ENCODE measurements at places on chromosomes 4 and X. TPM values are rescaled to one million over a fixed set of nuclear protein-coding genes. Genes with fewer than 3 reads are reported as not detected.
A peak's percentile ranks its signal among the peaks of the same experiment; 100 is the strongest.

The DDX53 gene
- not detected for total RNA-seq

The PHEX gene
- 0.25 TPM for total RNA-seq

The REPS2 gene
- 36.3 TPM for total RNA-seq

GRCh38 chr4:146478009-146478408 lies 43.7 kb downstream of the SLC10A7 start:
- no peaks in the 10 kb centered on the region for H3K36me3 ChIP-seq
- no peak overlapping the region for H3K27ac ChIP-seq
- DNase-seq: no peak
- no peaks in the 10 kb centered on the region for H3K4me1 ChIP-seq
- no peaks in the 10 kb centered on the region for H3K27me3 ChIP-seq
- H3K4me3 ChIP-seq: no peak overlapping the region

- no peaks in the 10 kb centered on the region for H3K36me3 ChIP-seq
- DNase-seq: no peak
- no peak overlapping the region for H3K27ac ChIP-seq
- H3K4me3 ChIP-seq: no peak overlapping the region
- no peaks in the 10 kb centered on the region for H3K4me1 ChIP-seq
- H3K27me3 ChIP-seq: no peaks in the 10 kb centered on the region
Observed at GRCh38 chr4:180558427-180558826, 1684.8 kb upstream of the TENM3 start.

- H3K27ac ChIP-seq: no peak overlapping the region
- no peaks in the 10 kb centered on the region for H3K27me3 ChIP-seq
- H3K4me3 ChIP-seq: no peak overlapping the region
- H3K4me1 ChIP-seq: no peaks in the 10 kb centered on the region
- H3K36me3 ChIP-seq: no peaks in the 10 kb centered on the region
- DNase-seq: peak; percentile 24
Observed at GRCh38 chr4:154425514-154425913, 66.1 kb downstream of the DCHS2 start.

- peak; percentile 41 for DNase-seq
- no peaks in the 10 kb centered on the region for H3K36me3 ChIP-seq
- H3K4me1 ChIP-seq: peaks cover 3% of the 10 kb centered on the region
- H3K27me3 ChIP-seq: no peaks in the 10 kb centered on the region
Observed at GRCh38 chr4:186844059-186844681, 120.5 kb upstream of the FAT1 start.

- DNase-seq: no peak
- H3K4me3 ChIP-seq: no peak overlapping the region
- no peaks in the 10 kb centered on the region for H3K27me3 ChIP-seq
Observed at GRCh38 chr4:73508651-73509050, 27.1 kb downstream of the AFM start.

DNA sequence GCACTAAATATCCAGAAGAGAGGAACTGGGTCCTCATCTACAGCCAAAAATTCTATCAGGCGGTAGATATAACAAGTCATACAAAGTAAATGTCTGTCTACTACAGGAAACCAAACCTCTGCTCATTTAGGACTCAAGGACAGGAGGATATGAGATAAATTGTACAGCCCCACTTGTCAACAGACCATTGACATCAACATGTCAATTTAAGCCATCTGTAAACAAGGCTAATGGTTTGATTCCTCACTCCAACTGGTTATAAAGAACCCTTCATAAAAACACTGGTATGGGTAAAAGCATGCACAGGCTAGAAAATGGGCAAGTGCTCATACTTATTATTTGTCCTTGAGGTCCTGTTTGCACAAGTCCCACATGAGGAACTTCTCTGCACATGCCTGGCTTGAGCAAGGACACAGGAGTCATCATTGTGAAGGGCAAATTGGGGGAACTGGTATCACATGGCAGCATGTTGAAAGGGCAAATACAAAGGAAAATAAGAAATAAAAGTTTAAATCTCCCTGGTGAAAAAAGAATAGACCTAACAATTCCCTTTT lies 13.2 kb downstream of the RTL8B start:
- no peak for DNase-seq
- H3K27ac ChIP-seq: no peak overlapping the region
- no peaks in the 10 kb centered on the region for H3K36me3 ChIP-seq
- no peak overlapping the region for H3K4me3 ChIP-seq
- H3K4me1 ChIP-seq: no peaks in the 10 kb centered on the region

DNA sequence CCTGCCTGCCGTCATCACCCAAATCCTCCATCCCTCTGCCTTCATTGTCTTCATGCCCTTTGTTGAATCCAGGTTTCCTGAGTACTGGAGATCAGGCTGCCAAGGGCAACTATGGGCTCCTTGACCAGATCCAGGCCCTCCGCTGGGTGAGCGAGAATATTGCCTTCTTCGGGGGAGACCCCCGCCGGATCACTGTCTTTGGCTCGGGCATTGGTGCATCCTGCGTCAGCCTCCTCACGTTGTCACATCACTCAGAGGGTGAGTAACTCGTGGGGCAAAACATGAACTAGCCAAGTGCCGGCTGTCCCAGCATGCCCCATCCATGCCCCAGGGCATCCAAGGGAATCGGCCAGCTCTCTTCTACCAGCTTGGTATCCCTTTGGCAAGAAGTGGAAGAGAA lies 19.4 kb downstream of the NLGN3 start:
- no peaks in the 10 kb centered on the region for H3K4me1 ChIP-seq
- no peaks in the 10 kb centered on the region for H3K27me3 ChIP-seq
- H3K4me3 ChIP-seq: no peak overlapping the region
- H3K36me3 ChIP-seq: no peaks in the 10 kb centered on the region

DNA sequence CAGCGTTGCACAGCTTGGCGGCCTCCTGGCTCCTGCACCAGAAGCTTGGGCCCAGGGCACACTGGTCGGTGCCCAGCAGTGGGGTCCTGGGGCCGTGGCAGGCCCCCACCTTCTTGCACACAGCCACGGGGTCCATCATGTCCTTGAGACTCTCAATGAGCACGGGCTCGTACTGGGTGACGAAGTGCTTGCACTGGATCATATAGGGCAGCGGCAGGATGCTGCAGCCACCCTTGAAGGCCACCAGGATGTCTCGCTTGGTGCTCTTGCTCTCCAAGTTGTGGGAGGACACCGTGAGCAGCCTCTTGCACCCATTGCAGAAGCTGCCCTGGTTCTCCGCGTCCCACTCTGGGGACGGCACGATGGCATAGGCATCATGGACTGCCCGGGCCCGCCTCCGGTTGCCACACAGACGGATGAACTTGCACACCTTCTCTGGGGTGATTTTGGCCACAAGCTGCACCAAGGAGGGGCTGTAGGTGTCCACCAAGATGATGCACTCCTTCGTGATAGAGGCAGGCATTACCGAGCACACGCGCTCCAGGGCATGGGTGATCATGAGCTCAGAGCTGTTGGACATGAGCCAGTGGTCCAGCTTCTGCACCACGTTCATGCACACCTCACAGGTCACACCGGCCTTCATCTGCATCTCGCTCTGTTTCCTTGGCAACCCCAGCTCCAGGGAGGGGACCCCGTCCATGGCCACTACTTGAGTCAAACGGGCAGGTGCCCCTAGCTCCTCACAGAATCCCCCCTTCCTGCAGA lies 1.2 kb downstream of the PSAPL1 start:
- no peaks in the 10 kb centered on the region for H3K36me3 ChIP-seq
- no peaks in the 10 kb centered on the region for H3K4me1 ChIP-seq
- H3K27me3 ChIP-seq: no peaks in the 10 kb centered on the region
- no peak overlapping the region for H3K4me3 ChIP-seq

- DNase-seq: peak; percentile 85
- no peaks in the 10 kb centered on the region for H3K36me3 ChIP-seq
- no peak overlapping the region for H3K27ac ChIP-seq
- peak overlapping the region; percentile 28 for H3K4me3 ChIP-seq
Observed at GRCh38 chrX:11787564-11787963, 29.5 kb downstream of the MSL3 start.

GRCh38 chr4:146308951-146309350 lies 94.6 kb downstream of the REELD1 start:
- no peak overlapping the region for H3K4me3 ChIP-seq
- no peak overlapping the region for H3K27ac ChIP-seq
- no peaks in the 10 kb centered on the region for H3K27me3 ChIP-seq
- no peak for DNase-seq
- no peaks in the 10 kb centered on the region for H3K4me1 ChIP-seq

- H3K27me3 ChIP-seq: no peaks in the 10 kb centered on the region
- no peaks in the 10 kb centered on the region for H3K36me3 ChIP-seq
- no peaks in the 10 kb centered on the region for H3K4me1 ChIP-seq
- no peak overlapping the region for H3K27ac ChIP-seq
- DNase-seq: no peak
Observed at GRCh38 chrX:134294548-134294947, 57.6 kb downstream of the CCDC160 start.

DNA sequence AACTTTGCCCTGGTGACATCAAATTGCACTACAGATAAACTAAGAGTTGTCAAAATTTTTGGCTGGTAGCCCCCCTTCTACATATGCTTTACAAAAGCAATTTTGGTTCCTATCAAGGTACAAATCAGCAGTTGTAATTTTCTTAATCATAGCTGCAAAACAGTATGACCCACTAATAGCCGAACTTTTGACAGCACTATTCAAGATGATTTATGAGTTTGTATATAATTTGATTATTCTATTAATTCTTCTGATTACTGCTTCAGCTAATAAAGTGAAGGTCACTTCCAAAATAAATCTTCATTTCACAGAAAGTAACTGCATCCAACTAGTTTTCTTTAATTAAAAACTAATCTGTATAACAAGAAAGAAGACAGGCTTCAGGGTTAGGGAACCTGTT lies 119.6 kb downstream of the CHM start:
- no peaks in the 10 kb centered on the region for H3K36me3 ChIP-seq
- H3K27me3 ChIP-seq: no peaks in the 10 kb centered on the region
- H3K4me3 ChIP-seq: no peak overlapping the region
- no peak for DNase-seq
- no peak overlapping the region for H3K27ac ChIP-seq

- no peak overlapping the region for H3K27ac ChIP-seq
- H3K4me3 ChIP-seq: no peak overlapping the region
- peaks cover 5% of the 10 kb centered on the region for H3K4me1 ChIP-seq
- DNase-seq: no peak
Observed at GRCh38 chr4:38071801-38072431, 111.7 kb downstream of the PTTG2 start.

GRCh38 chr4:109191216-109191615 lies 111.2 kb downstream of the COL25A1 start:
- DNase-seq: no peak
- no peaks in the 10 kb centered on the region for H3K36me3 ChIP-seq
- H3K4me1 ChIP-seq: no peaks in the 10 kb centered on the region
- H3K27ac ChIP-seq: no peak overlapping the region
- no peak overlapping the region for H3K4me3 ChIP-seq

- H3K27me3 ChIP-seq: no peaks in the 10 kb centered on the region
- no peaks in the 10 kb centered on the region for H3K4me1 ChIP-seq
- no peak overlapping the region for H3K4me3 ChIP-seq
- no peaks in the 10 kb centered on the region for H3K36me3 ChIP-seq
Observed at GRCh38 chrX:46582325-46582724, 8.8 kb downstream of the CHST7 start.

DNA sequence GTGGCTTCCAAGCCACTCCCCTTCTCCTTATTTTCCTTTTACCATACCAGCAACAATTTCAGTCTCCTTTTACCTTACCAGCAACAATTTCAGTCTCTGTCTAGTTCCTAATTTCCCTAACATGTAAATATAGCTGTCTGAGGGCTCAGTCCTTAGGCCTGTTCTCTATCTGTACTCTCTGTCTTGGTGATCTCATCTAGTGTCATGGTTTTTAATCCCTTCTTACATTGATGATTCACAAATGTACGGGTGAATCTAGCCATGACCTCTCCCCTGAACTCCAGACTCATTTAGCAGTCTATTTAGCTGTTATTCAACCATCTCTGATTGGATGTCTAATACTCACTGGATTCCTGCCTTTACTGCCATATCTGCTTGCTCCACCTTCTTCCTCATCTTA lies 7.2 kb downstream of the IL15 start:
- no peaks in the 10 kb centered on the region for H3K27me3 ChIP-seq
- no peak overlapping the region for H3K4me3 ChIP-seq
- H3K27ac ChIP-seq: no peak overlapping the region
- no peaks in the 10 kb centered on the region for H3K4me1 ChIP-seq

DNA sequence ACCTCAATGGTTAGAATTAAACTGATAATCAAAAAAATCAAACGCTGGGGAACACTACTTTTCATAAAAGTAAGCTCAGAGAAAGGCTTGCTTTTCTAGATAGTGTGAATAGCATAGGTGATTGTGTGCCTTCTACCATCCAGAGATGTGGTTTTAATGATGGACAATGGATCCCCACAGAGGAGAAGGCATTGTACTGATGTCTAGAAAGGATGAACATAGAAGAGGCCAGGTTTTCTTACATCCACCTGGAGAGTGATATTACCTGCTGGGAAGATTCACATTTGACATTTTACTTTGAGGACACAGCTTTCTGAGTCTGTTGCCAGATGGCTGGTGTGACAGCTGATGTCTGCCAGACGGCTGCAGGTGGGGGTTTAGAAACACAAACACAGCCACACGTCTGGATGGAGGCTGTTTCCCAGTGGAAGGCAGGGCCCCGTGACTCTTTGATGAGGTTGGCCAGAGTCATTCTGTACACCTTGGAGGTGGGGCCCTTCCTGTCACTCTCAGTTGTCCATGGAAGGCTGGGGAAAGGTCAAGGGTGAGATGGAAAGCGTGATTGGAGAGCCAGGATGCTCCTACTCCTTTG lies 114.4 kb downstream of the PSAPL1 start:
- no peaks in the 10 kb centered on the region for H3K4me1 ChIP-seq
- H3K27ac ChIP-seq: no peak overlapping the region
- no peak overlapping the region for H3K4me3 ChIP-seq
- no peak for DNase-seq

- DNase-seq: peak; percentile 18
- no peak overlapping the region for H3K27ac ChIP-seq
- H3K4me3 ChIP-seq: no peak overlapping the region
- no peaks in the 10 kb centered on the region for H3K36me3 ChIP-seq
- no peaks in the 10 kb centered on the region for H3K4me1 ChIP-seq
Observed at GRCh38 chrX:135707880-135708279, 5.6 kb upstream of the CT45A1 start.

- no peak overlapping the region for H3K4me3 ChIP-seq
- no peaks in the 10 kb centered on the region for H3K27me3 ChIP-seq
- H3K36me3 ChIP-seq: no peaks in the 10 kb centered on the region
- H3K4me1 ChIP-seq: no peaks in the 10 kb centered on the region
Observed at GRCh38 chrX:136999024-136999423, 34.8 kb downstream of the GPR101 start.

DNA sequence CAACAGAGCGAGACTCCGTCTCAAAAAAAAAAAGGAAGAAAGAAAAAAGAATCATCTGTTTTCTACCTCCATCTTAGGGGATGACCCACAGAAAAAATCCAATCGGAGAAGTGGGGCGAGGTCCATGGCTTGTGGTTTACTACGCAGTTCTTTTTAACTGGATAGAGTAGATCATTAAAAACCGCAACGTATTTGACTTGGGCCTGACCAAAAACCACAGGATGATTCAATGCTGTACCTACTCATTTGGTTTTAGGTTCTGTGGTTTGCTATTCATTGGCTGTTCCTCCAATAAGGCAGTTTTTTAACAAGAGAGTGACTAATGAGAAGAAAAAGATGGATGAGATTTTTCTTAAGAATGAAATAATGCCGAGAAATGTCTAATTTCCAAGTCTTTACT lies 83.7 kb downstream of the FREM3 start:
- H3K27me3 ChIP-seq: no peaks in the 10 kb centered on the region
- no peak overlapping the region for H3K4me3 ChIP-seq
- no peak for DNase-seq
- no peak overlapping the region for H3K27ac ChIP-seq
- H3K36me3 ChIP-seq: no peaks in the 10 kb centered on the region

Data from kidney (tissue), 22 donors.